NCI-H1417 treated with DMSO at 0.1 percent for 48 hours (cell line): ENCODE measurements at places on chromosomes 4 and X.

DNA sequence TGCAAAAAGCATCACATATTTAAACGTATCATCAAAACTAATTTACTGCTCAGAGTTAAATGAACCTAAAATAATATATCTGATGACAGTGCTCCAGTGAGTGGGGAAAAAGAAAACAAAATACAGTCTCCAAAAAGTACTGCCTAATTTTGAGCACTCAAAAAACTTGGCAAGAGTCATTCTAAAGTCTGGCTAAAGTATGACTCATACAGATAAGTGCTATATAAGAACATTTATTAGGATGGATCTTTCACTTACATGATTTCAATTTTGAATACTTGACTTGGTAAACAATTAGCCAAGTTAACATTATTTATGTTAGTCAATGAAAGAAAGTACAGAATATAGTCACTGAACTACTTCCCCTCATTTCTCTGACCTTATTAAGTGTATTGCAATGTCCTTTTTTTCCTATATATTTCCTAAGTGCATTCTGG, 27.2 kb downstream of the FBXO8 start:
- DNase-seq, result no peak

DNA sequence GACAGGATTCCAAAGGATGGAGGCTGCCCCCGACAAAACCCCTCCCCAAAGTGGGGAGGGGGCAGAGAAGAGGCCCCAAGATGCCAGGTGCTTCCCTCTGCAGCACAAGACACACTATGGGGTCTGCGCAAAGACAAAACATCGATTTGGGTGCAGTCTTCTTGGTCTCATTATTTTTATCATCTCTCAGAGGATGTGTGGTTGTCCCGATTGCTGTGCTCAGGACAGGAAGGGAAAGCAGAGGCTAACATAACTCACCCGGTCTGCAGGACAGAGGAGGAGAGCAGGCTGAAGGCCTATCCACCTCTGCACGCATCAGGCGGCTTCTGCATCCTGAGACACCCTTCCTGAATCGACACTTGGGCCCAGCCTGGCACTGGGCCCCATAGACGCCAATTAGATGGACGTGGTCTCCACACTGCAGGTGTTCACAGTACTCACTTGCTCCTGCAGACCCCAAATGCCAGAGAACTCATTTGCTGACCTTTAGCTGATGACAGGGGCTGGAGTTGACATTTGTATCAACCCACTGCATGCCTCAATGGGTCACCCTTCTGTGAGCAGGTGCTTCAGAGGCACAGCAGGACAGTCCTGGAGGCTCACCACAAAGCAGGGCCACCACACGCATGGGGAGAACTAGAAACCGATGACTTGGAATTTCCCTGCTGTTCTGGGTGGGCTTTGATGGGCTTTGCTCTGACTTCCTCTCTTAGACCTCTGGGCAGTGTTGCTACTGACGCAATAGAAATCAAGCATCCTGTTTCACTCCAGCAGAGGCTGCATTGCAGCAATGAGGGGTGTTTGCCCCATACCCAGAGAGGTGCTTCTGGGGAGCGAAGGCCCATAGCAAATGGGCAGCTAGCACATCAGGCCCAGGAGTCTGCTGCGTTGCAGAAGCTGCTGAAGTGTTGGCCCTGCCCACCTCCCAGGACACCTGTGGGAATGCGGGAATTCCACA, 96.3 kb upstream of the ENPP6 start:
- no peak for DNase-seq

- no peak for DNase-seq
Observed at GRCh38 chr4:74181219-74181618, 23.3 kb downstream of the MTHFD2L start.

- DNase-seq, result no peak
Observed at GRCh38 chr4:2888886-2889285, 45.2 kb downstream of the ADD1 start.

GRCh38 chrX:100831219-100831946, 11.2 kb downstream of the CSTF2 start:
- no peak for DNase-seq

GRCh38 chrX:9902656-9903055, 64.5 kb upstream of the CLDN34 start:
- DNase-seq, result no peak

- DNase-seq, result no peak
Observed at GRCh38 chr4:4869731-4870571, 10.5 kb downstream of the MSX1 start.
